ENCODE measurements at places on chromosomes 16 and 17.

DNA sequence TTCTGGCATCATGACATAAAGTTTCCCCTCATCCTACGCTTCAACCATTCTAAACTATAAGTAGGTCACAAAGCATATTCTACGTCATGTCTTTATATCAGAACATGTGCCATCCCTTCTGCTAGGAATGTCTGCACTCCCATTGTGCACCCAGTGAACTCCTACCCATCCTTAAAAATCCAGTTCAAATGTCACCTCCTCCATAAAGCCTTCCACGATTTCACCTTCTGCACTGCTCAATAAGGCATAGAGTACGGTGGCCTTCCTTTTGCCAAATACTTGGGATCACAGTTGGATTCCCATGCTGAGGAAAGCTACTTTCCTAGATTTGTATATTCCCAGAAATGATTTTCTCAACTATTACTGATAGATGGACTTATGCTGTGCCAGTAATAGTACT lies 186.3 kb upstream of the ZKSCAN2 start:
- DNase-seq: no peak

DNA sequence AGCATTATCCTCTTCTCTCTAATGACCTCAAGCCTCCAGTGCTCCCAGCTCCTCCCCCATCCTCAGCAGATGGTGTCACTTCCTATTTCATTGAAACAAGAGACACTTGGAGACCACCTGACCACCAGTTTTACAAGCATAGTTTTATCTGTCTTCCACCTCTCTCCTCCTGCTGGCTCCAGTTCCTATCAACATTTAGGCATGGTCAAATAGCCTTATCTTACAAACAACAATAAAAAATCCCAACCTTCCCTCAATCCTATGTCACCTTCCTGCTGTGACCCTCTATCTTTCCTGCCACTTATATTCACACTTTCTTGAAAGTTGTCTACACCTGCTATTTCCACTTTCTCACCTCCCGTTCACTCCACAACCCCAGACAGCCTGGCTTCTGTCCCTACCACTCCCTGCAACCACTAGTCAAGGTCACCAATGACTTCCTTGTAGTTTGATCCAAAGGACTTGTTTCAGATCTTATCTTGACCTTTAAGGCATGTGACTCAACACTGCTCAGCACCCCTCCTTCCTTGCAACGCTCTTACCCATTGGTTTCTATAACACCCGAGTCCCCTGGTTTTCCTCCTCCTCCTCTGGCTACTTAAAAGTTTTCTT lies 4.3 kb upstream of the NTN1 start:
- DNase-seq: no peak

DNA sequence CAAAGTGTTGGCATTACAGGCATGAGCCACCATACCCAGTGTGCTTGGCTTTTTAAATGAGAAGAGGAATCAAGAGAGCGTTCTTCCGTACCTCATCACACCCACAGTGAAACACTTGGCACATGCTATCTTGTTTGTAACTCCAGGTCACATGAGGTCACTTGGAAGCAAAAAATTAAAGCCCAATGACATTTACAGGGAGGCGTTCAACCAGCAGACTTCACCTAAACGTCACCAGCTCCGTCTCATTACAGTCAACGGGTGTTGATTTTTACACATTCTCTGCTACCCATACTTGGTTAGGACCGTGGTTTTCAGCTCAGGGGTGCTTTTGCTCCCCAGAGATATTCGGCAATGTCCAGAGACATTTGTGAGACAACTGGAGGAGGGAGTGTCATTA lies 127.0 kb downstream of the XYLT1 start:
- no peak for DNase-seq

- no peak for DNase-seq
These were observed 3.5 kb downstream of the CYB561 start for GRCh38 chr17:63442549-63443035.

GRCh38 chr17:70544317-70544716 lies 375.0 kb downstream of the KCNJ2 start:
- no peak for DNase-seq

GRCh38 chr16:931626-932500 lies 38.9 kb downstream of the LMF1 start:
- DNase-seq: no peak

GRCh38 chr17:41340934-41341861 lies 9.4 kb downstream of the KRT33A start:
- DNase-seq: no peak

GRCh38 chr16:88531346-88531745 lies 38.9 kb upstream of the ZC3H18 start:
- DNase-seq: no peak

- DNase-seq: peak; percentile 71
These were observed 40.1 kb downstream of the HIC1 start for GRCh38 chr17:2094891-2095535.

- DNase-seq: no peak
These were observed 1.8 kb downstream of the NOXO1 start for GRCh38 chr16:1979271-1980029.

DNA sequence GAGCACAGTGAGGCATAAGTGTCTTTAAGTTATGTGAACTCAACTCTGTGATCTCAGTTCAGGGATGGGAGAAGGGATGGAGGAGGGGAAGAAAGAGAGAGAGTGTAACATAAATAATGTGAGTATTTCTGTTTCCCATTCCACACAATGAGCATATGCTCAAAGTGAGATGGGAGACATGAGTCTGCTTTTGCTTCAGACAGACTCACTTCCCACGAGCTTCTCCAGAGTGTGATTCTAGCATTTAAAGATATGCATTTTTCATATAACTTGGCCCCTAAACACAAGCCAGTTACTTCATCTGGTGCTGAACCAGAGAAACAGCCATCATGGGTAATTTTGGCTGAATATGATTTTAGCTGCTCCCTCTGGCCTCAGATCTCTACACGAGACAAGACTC lies 35.0 kb downstream of the SHISA9 start:
- no peak for DNase-seq

DNA sequence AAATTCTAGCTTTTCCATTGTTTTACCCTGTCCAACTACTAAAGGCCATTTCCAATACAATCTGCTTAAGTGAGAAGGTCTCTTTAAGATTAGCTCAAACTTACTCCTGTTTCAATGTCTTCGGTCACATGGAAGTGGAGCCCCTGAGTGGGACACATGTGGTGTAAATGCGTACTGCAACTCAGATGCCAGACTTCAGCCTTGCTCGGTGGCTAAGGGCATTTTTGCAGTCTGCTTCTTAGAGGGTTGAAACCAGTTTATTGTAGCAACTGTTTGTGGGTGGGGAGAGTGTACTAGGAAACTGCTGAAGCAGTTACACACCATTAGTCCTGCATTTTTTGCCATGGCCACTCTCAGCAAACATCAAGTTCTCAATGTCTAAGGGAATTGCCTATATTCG lies 140.6 kb downstream of the PARN start:
- no peak for DNase-seq

GRCh38 chr17:19296786-19297778 lies 59.9 kb downstream of the EPN2 start:
- DNase-seq: no peak

- no peak for DNase-seq
These were observed 139.7 kb downstream of the AATF start for GRCh38 chr17:37088459-37088858.

DNA sequence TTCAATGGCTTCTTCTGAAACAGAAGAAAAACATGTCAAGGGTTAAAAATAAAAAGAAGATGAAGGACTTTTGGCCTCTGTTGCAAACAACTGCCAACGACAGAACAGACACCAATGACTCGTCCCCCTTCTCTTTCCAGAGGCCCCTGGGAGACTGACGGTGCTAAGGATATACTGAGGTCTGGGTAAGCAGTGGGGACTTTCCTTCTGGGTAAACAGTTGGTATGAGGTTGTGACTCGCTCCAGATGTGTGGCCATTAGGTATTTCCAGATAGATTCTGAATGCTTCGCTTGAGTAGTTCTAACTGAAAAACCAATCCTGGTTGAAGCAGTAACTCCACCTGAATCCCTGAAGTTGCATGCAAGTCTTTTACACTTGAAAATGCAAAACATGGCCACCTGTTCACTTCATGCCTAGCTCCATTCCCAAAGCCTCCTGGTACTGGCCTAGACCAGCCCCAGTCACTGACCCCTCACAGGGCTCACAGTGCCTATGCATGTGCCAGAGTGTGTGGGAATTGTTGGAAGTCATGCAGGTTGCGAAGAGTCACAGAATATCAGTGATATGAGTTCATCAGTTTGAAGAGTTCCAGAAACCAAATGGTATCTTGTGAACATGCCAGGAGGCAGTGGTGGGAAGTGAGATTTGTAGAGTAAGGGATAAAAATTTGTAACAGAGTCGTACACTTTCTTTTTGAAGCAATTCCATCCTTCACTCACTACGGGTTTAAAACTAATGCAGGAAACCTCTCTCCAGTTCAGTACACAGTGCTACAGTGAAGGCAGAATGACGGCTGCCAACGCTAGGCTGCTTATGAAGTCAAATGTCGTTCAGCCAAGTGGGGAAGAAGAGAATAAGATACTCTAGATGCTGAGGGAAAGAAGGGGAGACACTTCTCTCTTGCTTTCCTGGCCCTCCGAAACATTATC lies 217.8 kb downstream of the ZFHX3 start:
- DNase-seq: no peak

GRCh38 chr17:54795046-54795445 lies 105.6 kb upstream of the TOM1L1 start:
- no peak for DNase-seq

DNA sequence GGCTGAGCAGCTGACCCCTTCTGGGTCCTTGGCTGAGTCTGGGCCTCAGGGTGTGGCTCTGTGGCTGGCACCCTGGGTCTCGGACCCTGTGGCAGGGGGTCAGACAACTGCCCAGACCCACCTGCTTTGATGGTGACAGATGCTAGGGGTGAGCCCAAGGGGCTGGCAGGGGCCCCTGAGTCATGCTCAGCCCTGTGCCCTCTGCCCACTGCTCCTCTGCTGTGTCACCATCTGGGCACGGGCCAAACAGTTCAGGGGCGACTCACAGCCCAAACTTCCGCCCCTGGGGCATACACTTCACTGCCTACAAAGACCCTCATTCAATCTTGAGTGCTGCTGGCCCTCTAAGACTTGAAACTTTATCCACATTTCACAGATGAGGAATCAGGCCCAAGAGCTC lies 5.7 kb downstream of the ADGRG1 start:
- DNase-seq: no peak

GRCh38 chr17:2438823-2439222 lies 38.0 kb upstream of the MNT start:
- no peak for DNase-seq

Data from femur (tissue), 1 donor.